ENCODE measurements at places on chromosomes 7 and 10.

DNA sequence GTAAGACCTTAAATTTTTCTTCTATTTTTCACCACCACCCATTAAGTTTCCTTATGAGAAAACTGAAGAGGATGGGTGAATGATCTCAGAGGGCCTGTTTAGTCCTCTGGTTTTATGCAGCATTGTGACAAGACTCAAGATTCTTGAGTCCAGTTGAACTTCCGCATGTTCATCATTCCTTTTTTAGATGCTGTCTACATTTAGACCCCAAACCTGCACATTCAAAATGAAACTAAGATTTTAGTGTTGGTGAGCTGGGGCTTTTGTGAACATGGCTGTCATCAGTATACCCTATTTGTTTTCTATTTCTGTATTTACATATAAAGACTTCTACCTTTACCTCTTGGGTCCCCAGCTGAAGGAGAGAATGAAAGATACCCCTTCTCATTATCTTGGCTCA, 31.1 kb downstream of the NET1 start:
- DNase-seq: no peak

GRCh38 chr10:87776328-87776727, 41.7 kb downstream of the ATAD1 start:
- DNase-seq: no peak

DNA sequence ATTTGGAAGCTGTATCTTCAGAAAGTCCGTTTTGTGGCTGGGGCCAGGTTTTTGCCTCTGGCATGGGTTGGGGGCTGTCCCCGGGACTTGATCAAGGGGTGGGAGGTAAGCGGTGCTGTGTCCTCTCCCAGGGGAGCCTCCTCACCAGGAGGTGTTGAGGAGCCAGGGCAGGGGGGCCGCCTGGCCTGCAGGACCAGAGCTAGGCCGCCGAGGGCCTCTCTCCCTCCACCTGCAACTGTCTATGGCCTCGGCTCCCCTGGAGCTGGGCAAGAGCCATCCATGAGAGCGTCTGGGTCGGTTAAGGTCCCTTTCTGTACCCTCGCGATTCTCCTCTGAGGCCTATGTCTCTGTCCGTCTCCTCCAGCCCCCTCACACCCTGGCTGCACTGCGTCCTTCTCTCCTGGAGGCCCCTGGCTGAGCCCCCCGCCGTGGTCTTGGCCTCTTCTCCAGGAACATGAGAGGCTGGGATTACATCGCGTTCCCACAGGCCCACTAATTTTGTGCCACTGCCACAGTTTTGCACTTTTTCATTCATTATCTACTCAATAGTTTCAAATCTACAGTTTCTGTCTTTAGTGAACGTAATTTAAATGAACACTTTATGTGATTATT, 20.6 kb downstream of the CALML5 start:
- no peak for DNase-seq

DNA sequence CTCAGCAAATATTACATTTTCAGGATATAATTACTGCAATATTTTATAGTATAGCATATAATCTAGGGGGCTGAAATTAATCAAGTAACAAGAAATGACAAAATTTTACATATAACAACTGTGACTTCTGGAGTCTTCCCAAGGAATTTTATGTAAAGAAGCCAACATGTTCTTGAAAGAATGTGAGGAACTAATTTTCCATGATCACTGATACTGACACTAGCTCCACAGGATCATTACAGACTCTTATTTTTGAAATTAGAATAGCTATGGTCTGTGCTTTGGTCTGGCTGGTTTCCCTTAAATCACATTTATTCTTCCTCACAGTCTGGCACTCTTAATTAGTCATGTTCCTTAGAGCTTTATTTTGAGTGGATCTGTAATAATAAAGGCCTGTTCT, 267.7 kb upstream of the SEMA3A start:
- DNase-seq: no peak

GRCh38 chr7:54985426-54986330, 33.1 kb upstream of the EGFR start:
- no peak for DNase-seq

- no peak for DNase-seq
Observed at GRCh38 chr10:21860718-21861117, 142.8 kb downstream of the DNAJC1 start.

- no peak for DNase-seq
Observed at GRCh38 chr7:106865130-106866041, at the start of gene PIK3CG. TSS of gene PIK3CG (plus strand) at chr7:106865282. CDS start at chr7:106867562, 2,280 bp downstream.

GRCh38 chr7:105346138-105346537, 42.6 kb downstream of the SRPK2 start:
- no peak for DNase-seq

- DNase-seq: no peak
Observed at GRCh38 chr7:141012696-141013344, 1.9 kb downstream of the MRPS33 start.

DNA sequence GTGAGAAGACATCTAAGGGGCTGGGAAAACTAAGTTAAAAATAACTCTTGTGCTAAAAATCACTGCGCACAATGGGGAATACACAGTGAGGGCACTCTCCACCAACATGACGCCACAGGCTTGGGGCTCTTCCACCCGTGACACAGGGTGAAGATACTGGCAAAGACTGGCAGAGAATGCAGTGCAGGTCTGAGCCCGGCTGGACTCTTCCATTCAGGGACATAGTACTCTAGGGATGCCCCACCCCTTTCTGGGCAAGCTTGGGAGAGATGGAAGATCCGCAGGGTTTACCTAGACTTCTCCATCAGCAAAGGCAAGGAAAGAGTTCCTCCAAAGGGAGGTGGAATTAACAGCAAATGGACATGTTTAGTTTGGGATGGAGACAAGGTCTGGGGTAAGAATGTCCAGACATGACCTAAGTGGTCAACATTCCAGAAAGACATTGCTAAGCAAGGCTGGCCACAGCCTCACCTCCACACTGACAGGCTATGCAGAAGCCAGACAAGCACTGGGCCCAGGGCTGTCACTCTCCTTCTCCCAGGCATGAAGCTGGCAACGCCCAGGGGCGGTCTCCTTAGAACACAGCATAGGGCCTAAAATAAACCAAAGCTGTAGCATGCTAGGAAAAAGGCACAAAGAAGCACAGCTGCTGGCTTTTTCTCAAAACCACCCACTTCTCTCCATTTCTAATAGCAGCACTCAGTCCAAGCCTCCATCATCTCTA, 28.1 kb downstream of the XPNPEP1 start:
- peak; percentile 57 for DNase-seq

- no peak for DNase-seq
Observed at GRCh38 chr7:114944745-114945625, 23.1 kb downstream of the MDFIC start.

GRCh38 chr7:151320263-151320845, 21.3 kb upstream of the NUB1 start:
- no peak for DNase-seq

- no peak for DNase-seq
Observed at GRCh38 chr10:125479059-125479458, 203.9 kb downstream of the TEX36 start.

- DNase-seq: no peak
Observed at GRCh38 chr7:101618916-101619315, 10.2 kb downstream of the MYL10 start.

GRCh38 chr10:22229802-22230157, 12.0 kb upstream of the EBLN1 start:
- DNase-seq: no peak

DNA sequence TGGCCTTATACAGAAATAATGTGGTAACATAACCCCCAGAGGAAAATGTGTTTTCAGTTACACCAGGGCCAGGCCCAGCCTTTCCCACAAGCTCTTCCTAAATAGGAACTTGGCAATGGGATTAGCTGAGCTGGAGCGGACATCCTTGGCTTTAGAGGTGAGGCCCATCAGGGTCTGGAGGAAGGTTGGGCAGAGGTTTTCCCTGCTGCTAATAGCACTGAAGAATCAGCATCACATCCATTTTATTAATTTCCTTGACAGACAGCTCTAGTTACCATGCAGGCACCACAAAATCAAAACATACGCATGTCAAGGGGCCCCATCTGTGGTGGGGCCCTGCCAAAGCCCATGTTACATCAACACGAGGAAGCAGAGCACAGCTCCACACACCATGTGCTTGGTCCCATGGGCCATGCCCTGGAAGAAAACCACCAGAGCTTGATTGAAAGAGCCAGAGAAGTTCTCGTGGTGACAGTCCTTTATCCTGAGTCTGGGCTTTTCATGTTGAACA, 566.6 kb downstream of the KCNMA1 start:
- DNase-seq: no peak

DNA sequence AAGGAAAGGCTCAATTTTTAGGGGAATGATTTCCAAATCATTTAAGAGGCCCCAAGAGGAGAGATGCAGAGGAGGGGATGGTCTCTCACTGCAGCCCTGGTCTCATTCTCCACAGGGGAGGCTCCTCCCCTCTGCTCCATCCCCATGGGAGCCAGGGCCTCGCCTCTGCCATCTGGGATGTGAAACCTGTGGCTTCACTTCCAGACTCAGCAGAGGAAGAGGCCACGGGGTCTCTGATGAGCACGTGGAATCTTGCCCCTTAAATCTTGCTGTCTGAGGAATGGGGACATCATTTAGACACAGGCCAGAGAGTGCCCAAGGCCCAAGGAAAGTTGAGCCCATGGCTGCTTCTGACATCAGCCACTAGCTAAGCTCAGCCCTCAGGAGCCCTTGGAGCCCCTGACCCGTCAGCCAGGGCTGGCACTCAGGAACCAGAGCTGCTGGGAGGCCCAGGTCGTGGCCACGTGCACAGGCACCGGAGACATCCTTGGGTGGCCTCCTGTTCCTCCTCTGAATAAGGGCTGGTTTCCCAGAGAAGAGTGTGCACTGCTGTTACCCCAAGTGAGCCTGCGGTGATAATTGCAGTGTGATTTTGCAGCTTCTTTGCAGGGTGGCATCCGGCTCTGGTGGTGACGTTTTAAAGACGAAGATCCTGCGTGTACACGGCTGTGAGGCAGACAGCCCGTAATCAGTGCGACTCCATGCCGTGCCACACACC, 50.5 kb downstream of the VIPR2 start:
- DNase-seq: no peak

DNA sequence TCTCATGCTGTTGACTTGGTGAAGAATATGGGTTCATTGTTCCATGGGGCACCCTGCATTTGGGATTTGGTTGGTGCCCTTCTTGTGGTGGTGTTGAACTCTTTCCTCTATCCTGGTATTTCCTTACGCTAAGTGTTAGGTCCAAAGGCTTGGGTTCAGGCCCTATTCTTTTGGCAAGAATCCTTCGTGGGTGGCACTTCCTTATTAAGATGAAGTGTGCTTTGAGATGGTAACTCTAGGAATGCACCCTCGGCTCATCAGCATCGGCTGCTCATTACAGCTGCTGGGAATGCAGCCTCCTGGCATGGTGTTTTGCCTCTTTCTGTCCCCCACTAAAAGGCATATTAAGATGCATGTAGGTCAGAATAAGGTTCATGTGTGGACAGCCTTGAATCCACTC, 380.7 kb downstream of the RPS24 start:
- DNase-seq: no peak

GRCh38 chr10:132507956-132508490, 29.6 kb upstream of the INPP5A start:
- no peak for DNase-seq

DNA sequence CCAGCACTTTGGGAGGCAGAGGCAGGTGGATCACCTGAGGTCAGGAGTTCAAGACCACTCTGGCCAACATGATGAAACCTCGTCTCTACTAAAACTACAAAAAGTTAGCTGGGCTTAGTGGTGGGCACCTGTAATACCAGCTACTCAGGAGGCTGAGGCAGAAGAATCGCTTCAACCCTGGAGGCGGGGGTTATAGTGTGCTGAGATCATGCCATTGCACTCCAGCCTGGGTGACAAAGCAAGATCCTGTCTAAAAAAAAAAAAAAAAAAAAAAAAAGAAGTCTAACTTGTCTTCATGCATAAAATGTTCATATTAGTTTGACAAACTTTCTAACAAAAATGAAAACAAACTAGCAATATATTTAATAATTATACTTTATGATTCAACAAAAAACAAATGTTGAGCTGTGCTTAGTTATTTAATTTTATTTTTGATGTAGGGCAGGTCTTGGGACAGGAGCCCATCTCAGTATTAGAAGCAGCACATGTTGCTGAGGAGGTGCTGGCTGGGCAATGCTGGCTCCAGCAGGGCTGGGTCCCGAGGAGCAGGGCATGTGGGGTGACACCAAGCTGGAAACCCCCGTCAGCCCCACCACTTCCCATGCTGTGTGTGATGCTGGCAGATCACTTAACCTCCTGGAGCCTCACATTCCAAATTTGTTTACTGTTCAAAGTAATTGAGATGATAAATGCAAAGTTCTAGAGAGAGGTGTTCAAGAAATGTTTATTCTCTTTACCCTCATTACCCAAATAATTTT, 335.3 kb upstream of the KLF6 start:
- DNase-seq: no peak

- DNase-seq: no peak
Observed at GRCh38 chr7:120168066-120168465, 104.9 kb upstream of the KCND2 start.

DNA sequence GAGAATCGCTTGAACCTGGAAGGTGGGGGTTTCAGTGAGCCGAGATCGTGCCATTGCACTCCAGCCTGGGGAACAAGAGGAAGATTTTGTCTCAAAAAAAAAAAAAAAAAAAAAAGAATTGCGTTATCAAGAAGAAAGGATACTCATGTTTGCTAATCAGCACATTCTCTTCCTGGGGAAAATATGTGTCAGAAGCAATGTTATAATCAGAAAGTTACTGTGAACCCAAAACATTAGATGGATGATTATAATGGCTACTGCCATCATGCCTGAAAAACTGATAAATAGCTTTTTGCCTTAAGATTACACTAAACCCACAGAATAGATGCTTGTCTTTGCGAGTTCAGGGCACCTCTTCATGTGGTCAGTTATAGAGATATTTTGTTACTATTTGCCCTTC, 24.3 kb upstream of the GNAI1 start:
- no peak for DNase-seq

GRCh38 chr7:47233996-47234395, 347.9 kb downstream of the TNS3 start:
- no peak for DNase-seq

GRCh38 chr7:129824291-129825208, 128.2 kb downstream of the UBE2H start:
- peak; percentile 51 for DNase-seq

DNA sequence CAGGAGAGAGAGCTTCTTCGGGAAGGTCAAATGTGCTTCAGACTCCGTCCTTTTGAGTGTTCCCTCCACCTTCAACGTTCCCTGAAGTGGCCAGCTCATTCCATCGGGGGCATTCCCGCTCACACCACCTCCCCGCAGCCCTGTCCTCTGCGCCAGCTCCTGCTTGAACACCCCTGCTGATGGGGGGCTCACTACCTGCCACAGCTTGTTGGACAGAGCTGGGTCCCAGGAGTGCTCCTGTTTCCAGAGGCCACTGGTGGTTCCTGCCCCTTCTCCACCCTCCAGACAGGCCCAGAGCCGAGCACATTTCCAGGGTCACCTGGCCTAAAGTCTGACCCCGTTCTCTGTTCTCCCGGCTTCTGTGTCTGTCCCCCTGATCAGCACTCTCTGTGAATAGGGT, 67.4 kb downstream of the ELFN1 start:
- DNase-seq: no peak
